GM12878 (cell line): ENCODE measurements at places on chromosomes 1 and 21.

- no peak for DNase-seq
Measured at GRCh38 chr1:145997016-145997717, 788 bp upstream of the TXNIP start.

DNA sequence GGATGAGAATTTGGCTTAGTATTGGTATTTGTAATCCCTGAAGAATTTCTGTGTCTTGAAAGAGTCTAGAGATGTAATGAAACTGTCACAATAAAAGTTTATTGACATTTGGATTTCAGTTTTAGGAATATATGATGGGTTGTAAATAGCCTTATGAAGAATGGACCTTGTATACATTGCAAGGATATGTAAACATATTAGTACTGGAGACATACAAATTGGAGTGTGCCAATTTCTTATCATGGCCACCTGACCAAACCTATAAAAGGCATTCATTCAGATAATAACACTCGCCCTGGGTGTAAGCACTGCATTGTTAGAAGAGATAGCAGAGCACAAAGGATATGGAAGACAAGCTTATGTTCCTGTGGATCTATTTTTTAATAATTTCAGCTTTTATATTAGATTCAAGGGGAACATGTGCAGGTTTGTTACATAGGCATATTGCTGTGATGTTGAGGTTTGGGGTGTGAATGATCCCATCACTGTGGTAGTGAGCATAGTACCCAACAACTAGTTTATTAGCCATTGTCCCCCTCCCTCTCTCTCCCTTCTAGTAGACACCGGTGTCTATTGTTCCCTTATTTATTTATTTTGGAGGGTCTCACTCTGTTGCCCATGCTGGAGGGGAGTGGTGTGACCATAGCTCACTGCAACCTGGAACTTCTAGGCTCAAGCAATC lies 8.6 kb downstream of the S1PR1 start:
- DNase-seq: no peak

- DNase-seq: no peak
Measured at GRCh38 chr1:47791879-47792608, 205.1 kb downstream of the TRABD2B start.

GRCh38 chr1:56539520-56539931 lies 39.8 kb downstream of the PLPP3 start:
- DNase-seq: no peak

DNA sequence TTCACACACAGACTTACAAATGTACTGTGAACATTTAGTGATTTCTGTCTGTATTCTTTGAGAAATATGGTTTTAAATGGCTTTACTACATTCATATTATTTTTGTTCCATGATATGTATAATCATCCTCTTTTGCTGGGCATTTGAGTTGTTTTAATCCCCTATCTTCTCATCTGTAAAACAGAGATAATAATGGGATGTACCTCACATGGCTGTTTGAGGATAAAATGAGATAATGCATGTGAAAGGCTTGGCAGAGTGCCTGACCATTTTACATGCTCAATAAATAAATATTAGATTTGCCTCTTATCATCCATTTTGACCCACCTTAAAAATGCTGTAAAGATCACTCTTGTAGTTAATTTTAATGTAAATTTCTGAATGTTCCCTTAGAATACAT lies 197.2 kb downstream of the C1orf94 start:
- no peak for DNase-seq

DNA sequence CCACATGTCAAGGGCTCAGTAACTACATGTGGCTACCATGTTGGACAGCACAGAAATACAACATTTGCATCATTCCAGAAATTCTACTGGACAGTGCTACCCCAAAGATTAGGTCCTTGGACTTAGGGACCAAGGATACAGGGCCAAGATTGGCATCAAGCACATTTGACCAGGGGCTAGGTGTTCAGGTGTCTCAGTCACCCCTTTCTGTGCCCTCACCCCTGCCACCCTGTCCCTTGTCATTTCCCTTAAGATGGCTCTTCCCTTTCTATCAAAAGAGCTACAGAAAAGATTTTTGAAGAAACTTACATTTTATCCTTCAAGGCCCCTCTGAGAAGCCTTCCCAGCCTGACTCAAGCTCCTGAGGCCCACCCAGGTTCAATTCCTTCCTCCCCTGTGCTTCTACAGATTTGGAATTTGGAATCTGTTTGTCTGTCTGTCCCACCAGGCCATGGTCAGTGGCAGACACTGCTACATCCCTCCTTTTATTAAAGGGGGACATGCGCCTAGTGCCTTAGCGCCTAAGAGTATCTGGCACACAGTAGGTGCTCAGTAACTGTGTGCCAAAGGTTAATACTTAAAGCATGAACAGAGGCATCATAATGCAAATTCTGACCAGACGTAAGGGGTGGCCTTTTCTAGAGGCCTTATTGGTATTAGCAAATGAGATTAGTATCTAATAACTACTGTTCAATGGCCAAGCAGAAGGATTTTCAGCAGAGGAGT lies 21.4 kb downstream of the CSF1 start:
- DNase-seq: no peak

DNA sequence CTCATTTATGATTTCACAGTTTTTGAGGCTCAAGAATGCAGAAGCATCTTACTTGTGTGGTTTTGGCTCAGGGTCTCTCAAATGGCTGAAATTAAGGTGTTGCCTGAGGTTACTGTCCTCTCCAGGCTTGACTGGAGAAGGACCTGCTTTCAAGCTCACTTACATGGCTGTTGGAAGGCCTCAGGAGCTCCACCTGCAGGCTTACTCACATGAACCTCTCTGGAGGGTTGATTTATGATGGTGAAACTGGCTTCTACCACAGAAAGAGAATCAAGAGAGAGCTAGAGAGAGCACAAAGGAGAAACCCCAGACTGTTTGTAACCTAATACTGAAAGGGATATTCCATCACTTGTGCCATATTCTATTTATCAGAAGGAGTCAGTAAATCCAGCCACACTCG lies 6.2 kb upstream of the KCNK2 start:
- no peak for DNase-seq

DNA sequence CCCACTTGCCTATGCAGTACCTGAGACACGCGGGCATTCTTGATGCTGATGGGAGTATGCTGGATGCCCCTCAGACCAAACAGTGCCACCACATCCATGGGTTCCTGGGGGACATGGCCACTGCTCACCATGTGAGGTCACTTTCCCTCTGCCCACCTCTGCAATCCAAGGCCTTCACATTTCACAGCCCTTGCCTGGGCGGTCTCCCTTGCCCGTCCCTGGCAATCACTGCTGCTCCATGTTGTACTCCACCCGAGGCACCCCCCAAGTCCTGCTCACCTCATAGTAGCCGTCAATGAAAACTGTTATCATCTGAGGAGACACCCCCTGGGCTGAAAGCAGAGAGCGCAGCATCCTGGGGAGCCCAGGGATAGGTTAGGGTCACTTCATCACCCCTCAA lies 4.9 kb downstream of the POMGNT1 start:
- DNase-seq: no peak

DNA sequence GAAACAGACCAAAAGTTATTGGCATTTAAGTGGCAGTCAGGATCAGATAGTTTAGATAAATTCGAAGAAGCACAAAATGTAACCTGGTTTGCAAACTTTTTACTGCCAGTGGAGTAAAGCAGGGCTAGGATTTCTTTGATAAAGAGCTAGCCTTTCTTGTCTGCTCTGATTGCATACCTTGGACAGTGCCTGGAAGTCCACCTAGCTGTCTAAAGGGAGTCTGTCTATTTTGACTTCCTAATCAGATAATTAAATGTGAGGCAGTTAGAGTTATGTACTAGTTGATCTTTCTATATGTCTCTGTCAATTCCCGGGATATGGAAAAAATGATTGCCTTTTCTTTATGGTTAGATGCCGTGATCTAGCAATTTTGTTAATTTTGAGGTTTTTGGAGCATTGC lies 4.1 kb downstream of the GPSM2 start:
- DNase-seq: no peak

- DNase-seq: no peak
Measured at GRCh38 chr1:32334274-32334861, 1.7 kb downstream of the MARCKSL1 start.

GRCh38 chr1:231871878-231872277 lies 245.3 kb downstream of the DISC1 start:
- no peak for DNase-seq

- peak; percentile 48 for DNase-seq
Measured at GRCh38 chr1:79711001-79711431, 704.5 kb upstream of the ADGRL4 start.
